Substantia nigra (tissue), 51 donors: ENCODE measurements at places on chromosomes 16 and 17.

DNA sequence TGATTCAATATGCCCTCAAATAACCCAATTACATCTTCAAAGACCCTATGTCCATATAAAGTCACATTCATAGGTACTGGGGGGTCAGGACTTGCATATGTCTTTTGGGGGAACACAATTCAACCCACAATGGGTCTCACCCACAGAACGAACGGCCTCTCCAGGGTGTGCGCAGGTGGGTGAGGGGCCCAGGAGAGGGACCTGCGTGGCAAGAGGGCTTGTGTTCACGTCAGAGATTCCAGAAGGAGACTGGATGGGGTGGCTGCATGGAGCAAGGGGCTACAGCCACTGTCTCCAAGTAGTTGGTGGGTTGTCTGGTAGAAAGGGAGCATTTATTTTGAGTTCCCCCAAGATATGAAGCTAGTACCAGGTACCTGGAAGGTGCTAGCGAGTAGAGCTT is 212.2 kb downstream of the SEC14L1 start:
- no peak for DNase-seq

DNA sequence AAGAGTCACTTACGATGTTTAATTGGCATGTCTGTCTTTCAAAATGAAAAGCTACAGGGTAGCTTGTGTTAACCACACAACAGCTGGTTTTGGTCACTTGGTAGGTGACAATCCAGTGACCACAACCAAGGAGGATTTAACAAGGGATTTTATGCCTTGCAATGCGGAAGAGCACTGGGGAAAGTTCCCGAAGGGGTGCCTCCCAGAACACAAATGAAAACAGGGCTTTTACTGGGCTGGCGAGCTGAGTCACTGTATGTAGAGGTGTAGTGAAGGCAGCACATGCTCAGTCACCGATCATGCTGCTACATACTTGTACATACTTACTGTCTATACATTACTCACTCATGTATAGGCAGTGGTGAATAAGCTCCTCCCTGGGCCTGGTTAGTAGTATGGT is 483.5 kb downstream of the CDH13 start:
- no peak for DNase-seq

- DNase-seq: no peak
Measured at GRCh38 chr17:28938552-28938951, 12.8 kb downstream of the PHF12 start.

DNA sequence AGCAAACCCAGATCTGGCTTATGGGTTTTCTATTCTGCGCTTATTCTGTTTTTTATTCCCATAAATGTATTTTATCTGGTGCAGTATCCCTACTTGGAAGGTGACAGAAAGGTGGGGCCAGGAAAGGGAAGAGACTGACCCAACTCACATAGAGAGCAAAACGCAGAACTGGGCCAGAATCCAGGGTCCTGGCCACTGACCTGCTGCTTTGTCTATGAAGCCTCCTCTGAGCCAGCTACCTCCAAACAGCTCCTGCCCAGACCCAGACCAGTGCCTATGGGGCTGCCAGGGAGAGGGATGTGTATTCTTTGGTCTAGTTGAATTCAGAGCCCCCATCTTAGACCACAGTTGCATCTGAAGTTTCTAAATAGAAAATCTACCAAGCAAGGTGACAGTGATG is 36.4 kb upstream of the CES5A start:
- DNase-seq: no peak

DNA sequence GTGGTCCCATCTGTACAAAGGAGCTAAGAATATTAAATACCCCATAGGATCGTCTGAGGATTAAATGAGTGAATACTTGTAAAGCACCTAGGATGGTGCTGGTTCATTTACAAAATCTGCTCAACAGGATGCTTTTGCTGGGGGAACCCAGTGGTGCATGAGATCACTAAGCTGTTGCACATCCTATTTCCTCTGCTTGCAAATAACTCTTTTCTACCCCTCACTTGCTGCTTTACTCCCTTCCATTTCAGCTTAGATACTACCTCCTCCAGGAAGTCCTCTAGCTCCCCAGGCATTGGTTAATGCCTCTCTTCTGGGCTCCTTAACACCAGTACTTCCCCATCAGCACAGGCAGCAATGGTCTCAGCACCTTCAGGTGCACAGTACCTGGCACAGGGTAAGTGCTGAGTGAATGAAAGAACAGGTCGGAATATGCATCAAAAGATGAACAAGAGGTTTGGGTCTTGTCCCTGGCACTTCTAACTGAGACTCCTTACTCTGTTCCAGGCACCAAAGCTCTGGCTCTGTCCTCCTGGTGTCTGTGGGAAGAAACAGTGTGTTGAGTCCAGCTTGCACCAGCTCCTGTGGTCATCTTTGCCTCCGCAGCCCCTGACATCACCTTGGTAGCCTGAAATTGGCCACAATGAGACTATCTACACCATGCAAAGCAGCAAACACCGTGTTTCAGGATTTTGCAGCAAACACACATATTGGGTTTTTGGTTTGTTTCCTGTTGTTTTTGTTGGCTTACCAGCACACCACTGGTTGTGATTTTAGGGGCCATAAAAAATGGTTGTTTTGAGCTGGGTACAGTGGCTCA is 24.1 kb upstream of the IL21R start:
- DNase-seq: no peak

DNA sequence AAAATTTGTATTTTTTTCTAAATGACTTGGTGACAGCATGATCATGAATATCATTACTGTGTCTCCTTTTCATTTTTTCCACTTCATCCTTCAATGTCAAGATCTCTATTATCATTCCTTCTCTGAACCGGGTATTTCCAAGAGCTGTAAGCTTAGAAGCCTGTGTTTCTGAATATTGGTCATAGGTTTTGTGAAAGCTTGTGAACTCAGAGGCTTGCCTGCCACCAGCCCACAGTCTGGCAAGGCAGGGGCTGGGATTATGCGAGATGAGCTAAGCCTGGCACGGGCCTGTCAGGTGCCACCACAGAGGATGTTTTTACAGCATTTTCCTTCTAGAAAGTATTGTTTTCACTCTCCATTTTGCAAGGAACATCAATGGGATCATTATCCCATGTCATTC is 92.8 kb downstream of the MYH10 start:
- DNase-seq: no peak

- DNase-seq: no peak
Measured at GRCh38 chr17:48970224-48970623, 1.8 kb upstream of the GIP start.

DNA sequence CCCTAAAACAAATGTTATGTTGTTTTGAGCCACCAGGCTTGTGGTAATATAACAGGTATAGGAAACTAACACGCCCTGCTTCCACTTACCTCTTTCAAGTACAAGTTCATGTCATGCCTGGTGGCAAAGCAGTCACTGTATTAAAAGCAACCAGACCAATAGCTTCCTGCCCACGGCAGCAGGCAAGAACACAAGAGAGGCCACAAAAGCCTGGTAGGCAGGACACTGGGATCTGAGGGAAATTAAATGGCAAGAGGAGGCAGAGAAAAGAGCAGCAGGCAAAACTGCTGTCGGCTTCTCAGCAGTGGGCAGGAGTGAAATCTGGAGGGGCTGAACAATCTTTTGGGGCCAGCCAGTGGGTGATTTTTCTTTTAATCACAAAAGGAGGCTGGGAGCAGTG is 2.2 kb downstream of the CYTH1 start:
- no peak for DNase-seq

GRCh38 chr16:57472665-57473060 is 10.2 kb downstream of the POLR2C start:
- no peak for DNase-seq

DNA sequence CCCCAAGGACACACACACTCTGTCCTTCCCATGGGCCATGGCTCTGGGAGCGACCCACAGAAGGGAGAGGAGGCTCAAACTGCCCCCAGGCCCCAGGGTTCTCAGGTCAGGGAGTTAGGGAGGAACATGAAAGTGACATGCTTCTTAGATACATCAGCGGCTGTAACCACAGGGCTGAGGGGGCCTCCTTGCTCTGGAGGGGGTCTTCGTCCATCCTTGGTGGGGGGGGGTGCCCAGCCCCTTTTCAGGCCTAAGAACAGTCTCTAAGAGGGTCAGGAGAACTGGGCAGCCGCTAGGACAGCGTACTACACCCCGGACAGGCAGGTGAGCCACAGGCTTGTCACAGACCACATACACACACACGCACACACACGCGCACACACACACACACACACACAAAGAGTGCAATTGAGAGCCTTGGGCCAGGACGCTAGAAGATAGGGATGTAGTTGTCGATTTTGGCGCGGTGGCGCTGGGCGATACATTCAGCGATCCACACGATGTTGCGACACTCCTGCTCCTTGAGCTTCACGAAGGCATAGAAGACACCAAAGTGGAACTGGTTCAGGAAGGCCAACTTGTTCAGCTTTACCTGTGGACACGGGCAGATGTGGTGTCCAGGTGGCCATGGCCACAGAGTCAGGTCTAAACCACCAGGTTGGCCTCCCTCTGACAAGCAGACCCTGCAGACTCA is 7.3 kb downstream of the HSD11B2 start:
- no peak for DNase-seq

DNA sequence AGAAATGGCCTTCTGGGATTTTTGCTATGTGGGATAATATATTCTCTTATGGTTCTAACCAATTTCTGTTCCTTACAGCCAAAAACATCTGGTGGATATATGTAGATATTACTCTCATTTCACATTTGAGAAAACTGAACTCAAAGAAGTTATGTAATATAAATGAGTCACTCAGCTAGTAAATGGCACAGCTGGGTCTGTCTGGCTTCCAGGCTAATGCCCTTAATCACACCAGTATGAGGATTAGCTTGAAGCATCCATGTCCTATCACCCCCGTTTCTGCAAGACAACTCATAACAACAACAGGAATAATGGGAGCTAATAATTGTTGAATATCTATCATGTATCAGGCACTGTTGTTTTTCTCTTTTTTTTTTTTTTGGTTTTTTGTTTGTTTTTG is 34.4 kb upstream of the USP7 start:
- DNase-seq: no peak

- no peak for DNase-seq
Measured at GRCh38 chr16:50367777-50368409, 895 bp downstream of the BRD7 start.

DNA sequence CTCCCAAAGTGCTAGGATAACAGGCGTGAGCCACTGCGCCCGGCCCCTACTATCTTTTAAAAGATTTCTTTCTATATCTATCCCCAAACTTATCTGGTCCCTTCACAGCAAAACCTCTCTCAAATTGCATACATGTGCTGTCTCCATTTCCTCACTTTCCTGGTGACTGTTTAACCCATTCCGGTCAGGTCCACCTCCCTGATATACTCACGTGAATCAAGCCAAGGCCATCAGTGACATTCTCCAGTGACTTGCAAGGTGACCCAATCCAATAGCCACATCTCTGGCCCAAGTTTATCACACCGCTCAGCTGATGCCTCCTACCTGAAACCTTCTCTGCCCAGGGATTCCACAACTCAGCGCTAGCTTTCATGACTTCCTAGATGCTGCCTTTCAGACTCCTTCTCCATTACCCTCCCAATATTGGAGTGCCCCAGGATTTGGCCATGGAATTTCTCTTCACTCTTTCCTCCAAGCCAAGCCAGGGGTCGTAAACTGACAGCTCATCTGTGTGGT is 1.4 kb upstream of the CTCF start:
- DNase-seq: no peak

GRCh38 chr17:73585583-73585982 is 58.7 kb downstream of the SDK2 start:
- no peak for DNase-seq

GRCh38 chr17:56317351-56318208 is 164.3 kb downstream of the ANKFN1 start:
- no peak for DNase-seq

GRCh38 chr17:8922451-8922850 is 43.1 kb downstream of the PIK3R5 start:
- no peak for DNase-seq

GRCh38 chr17:8867361-8867981 is at the start of gene PIK3R6:
Gene PIK3R6 (minus strand): TSS chr17:8867674. CDS start chr17:8849794, 17,880 bp downstream.
- no peak for DNase-seq

DNA sequence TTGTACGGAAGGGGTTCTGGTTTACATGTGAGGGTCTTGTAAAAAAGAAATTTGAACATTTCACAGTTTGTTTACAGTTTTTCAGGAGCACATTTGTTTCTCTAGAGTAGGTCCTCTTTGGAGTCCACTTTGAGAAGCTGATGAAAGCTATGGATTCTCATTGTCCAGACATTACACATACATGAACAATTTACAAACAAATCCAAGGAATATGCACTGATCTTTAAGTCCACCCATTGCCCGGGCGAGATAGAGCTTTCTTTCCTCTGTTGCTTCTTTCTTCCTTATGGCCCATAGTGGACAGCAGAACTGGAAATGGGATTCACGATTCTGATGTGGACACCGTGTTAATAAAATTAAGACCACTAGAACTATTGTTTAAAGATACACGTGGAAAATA is 1.9 kb downstream of the DCAF7 start:
- no peak for DNase-seq

- DNase-seq: no peak
Measured at GRCh38 chr17:39777534-39778365, 40.0 kb downstream of the GRB7 start.

- DNase-seq: no peak
Measured at GRCh38 chr17:70050931-70051330, 24.1 kb upstream of the KCNJ16 start.

GRCh38 chr17:7816926-7817642 is 16.9 kb upstream of the KDM6B start:
- no peak for DNase-seq
